ENCODE measurements at places on chromosomes 1 and 21. TPM values are rescaled to one million over a fixed set of nuclear protein-coding genes. Genes with fewer than 3 reads are reported as not detected.

GRCh38 chr1:15290382-15290781 is 43.4 kb downstream of the FHAD1 start:
- no peak overlapping the region for H3K4me3 ChIP-seq
- DNase-seq: no peak
- no peak overlapping the region for H3K27ac ChIP-seq
- H3K27me3 ChIP-seq: peaks cover 4% of the 10 kb centered on the region
- no peaks in the 10 kb centered on the region for H3K36me3 ChIP-seq

- no peaks in the 10 kb centered on the region for H3K27me3 ChIP-seq
- no peak for DNase-seq
- H3K36me3 ChIP-seq: peaks cover 6% of the 10 kb centered on the region
- no peak overlapping the region for H3K27ac ChIP-seq
- H3K4me1 ChIP-seq: no peaks in the 10 kb centered on the region
Observed at GRCh38 chr1:38915352-38915948, 26.2 kb downstream of the RHBDL2 start.

DNA sequence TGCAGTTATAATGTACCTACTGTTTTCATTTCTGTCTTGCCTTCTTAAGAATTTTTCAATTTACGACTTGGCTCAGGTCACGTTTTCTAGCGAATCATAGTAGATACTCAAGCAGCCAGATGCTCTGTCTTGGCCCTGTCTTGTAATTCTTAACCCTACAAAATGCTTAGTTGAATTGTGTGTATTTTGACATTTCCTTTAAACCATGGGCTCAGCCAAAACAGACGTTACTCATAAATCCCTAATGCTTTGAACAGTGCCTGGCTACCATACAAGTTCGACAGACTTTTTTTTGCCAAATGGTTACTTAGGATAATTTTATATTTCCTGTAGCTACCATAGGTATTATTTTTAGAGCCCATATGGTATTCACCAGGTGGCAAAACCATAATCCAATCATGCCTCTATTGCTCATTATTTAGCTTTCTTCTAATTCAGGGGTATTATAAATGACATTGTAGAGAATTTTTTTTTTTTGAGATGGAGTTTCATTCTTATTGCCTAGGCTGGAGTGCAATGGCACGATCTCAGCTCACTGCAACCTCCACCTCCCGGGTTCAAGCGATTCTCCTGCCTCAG is 54.3 kb downstream of the KCNK1 start:
- no peak overlapping the region for H3K4me3 ChIP-seq
- no peaks in the 10 kb centered on the region for H3K36me3 ChIP-seq
- no peaks in the 10 kb centered on the region for H3K27me3 ChIP-seq
- peak overlapping the region; percentile 77 for H3K27ac ChIP-seq

DNA sequence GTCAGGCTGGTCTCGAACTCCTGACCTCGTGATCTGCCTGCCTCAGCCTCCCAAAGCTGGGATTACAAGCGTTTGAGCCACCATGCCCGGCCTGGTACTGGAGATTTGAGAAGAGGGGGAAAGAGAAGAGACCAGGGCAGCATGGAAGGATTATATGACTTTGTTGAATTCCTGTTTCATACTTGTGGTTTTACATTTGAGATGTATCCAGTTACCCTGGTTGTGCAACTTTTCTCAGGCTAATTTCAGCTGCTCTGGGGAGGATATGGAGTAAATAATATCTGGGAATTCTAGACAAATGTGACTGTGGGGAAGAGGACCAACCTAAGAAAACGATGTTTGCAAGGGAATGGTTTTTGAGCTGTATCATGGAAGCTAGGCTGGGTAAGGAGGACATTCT is 89.5 kb upstream of the GREM2 start:
- no peak overlapping the region for H3K27ac ChIP-seq
- DNase-seq: no peak
- H3K27me3 ChIP-seq: no peaks in the 10 kb centered on the region
- H3K36me3 ChIP-seq: no peaks in the 10 kb centered on the region

- H3K36me3 ChIP-seq: no peaks in the 10 kb centered on the region
- peaks cover 36% of the 10 kb centered on the region for H3K4me1 ChIP-seq
- peak overlapping the region; percentile 85 for H3K4me3 ChIP-seq
- no peak for DNase-seq
- peak overlapping the region; percentile 96 for H3K27ac ChIP-seq
Observed at GRCh38 chr1:72285074-72285425, 2.7 kb upstream of the NEGR1 start.

DNA sequence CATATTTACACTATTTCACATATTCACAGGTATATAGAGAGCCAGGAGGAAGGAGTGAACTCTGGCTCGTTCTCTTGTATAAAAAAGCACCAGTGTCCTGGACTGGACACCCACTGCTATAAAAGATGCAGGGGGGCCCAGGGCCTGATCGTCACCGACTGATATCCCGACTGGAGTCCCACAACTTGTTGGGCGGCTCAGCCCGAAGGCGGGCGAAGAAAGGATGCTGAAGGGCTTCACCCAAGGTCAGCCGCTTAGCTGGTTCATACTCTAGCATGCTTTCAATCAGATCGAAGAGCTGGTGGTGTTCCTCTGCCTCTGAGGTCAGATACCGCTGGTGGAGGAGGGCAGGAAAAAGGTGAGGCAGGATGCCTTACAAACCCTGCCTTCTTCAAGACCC is 907 bp upstream of the SCAMP3 start:
- H3K4me3 ChIP-seq: peak overlapping the region; percentile 92
- H3K4me1 ChIP-seq: peaks cover 43% of the 10 kb centered on the region
- DNase-seq: no peak
- peaks cover 66% of the 10 kb centered on the region for H3K36me3 ChIP-seq
- H3K27ac ChIP-seq: peak overlapping the region; percentile 91

- peaks cover 86% of the 10 kb centered on the region for H3K4me1 ChIP-seq
- peaks cover 16% of the 10 kb centered on the region for H3K36me3 ChIP-seq
- H3K27me3 ChIP-seq: no peaks in the 10 kb centered on the region
Observed at GRCh38 chr1:224432146-224432545, 2.5 kb downstream of the WDR26 start.

- H3K36me3 ChIP-seq: no peaks in the 10 kb centered on the region
- no peak overlapping the region for H3K27ac ChIP-seq
- no peak overlapping the region for H3K4me3 ChIP-seq
- DNase-seq: no peak
Observed at GRCh38 chr1:49424782-49425181, 599.0 kb downstream of the AGBL4 start.

GRCh38 chr1:160428655-160429054 is 28.3 kb downstream of the VANGL2 start:
- H3K4me3 ChIP-seq: no peak overlapping the region
- peak overlapping the region; percentile 6 for H3K27ac ChIP-seq
- H3K36me3 ChIP-seq: peaks cover 4% of the 10 kb centered on the region
- H3K27me3 ChIP-seq: no peaks in the 10 kb centered on the region

DNA sequence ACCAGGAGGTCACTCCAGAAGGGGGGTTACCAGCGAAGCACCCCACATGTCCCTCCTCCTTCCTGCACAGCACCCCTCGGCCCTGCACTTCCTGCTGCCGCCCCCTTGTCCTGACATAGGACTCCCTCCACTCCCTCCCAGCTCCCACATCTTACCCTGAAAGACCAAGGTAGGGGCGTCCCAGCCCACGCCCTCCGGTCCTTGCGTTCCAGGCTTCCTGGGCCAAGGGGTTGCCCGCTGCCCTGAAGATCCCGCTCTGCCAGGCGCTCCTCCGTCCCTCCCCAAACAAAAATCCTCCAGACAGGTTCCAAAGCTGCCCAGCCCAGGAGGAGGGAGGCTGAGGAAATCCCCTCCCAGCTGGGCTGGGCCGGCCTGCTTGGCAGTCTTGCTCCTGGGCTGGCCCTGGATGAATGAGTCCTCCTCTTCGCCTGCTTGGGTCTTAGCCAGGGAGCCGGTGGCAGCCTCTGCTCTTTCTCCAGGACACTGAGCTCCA is at the start of gene RHBDL2:
Gene RHBDL2 (minus strand): TSS at position 304 of the 493 bp plus-strand sequence. CDS start 22,618 bp downstream, outside the sequence.
- H3K27ac ChIP-seq: no peak within 1 kb of the TSS
- peaks cover 15% of the 10 kb centered on the region for H3K4me1 ChIP-seq
- DNase-seq: peak; percentile 54
- H3K36me3 ChIP-seq: no peaks in the 10 kb centered on the region
- H3K4me3 ChIP-seq: peak within 1 kb of the TSS; percentile 60

- no peaks in the 10 kb centered on the region for H3K27me3 ChIP-seq
- no peak overlapping the region for H3K4me3 ChIP-seq
- peaks cover 7% of the 10 kb centered on the region for H3K4me1 ChIP-seq
Observed at GRCh38 chr1:12709091-12709491, 6.8 kb upstream of the AADACL3 start.

DNA sequence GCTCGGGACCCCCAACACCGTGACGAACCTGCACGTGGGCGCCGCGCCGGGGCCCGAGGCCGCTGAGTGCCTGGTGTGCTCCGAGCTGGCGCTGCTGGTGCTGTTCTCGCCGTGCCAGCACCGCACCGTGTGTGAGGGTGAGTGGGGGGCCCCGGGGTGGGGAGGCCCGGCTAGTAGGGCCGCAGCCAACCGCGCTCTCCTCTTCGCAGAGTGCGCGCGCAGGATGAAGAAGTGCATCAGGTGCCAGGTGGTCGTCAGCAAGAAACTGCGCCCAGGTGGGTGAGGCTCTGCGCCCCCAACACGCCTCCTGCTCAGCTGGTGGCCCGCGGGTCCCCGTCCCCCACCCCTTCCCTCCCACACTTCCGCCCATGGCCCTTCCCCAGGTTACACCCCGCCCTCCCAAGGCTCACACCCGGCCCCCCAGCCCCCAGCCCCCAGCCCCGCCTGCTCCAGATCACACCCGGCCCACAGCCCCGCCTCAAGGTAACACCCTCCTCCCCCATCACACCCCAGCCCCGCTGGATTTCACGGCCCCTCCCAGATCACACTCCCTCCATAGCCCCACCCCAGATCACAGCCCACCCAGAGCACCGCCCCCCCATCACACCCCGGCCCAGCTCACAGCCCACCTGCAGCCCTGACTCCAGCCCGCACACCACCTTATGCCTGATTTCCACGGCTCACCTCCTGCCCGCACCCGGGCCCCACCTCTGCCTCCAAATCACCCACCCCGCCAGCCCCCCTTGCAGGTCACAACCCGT is 2.4 kb upstream of the MMP23B start:
- no peak for DNase-seq
- H3K27ac ChIP-seq: no peak overlapping the region
- H3K36me3 ChIP-seq: peaks cover 31% of the 10 kb centered on the region

DNA sequence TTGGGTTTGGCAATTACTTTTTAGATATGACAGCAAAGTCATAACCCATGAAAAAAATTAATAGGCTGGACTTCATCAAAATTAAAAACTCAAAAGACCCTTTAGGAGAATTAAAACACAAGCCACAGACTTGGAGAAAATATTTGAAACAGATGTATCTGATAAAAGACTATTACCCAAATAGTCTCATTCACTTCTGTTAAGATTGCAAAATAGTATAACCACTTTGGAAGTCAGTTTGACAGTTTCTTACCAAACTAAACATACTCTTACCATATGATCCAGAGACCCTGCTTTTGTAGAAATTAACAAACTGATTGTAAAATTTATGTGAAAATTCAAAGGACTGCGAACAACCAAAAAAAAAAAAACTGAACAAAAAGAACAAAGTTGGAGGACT is 32.5 kb upstream of the SLC44A3 start:
- H3K4me1 ChIP-seq: peaks cover 18% of the 10 kb centered on the region
- H3K36me3 ChIP-seq: no peaks in the 10 kb centered on the region
- DNase-seq: no peak
- H3K4me3 ChIP-seq: no peak overlapping the region
- no peaks in the 10 kb centered on the region for H3K27me3 ChIP-seq

- H3K27ac ChIP-seq: no peak overlapping the region
- peaks cover 90% of the 10 kb centered on the region for H3K36me3 ChIP-seq
- H3K4me3 ChIP-seq: no peak overlapping the region
Observed at GRCh38 chr21:46356494-46357334, 32.8 kb downstream of the PCNT start.

GRCh38 chr1:217322834-217323233 is 308.1 kb downstream of the GPATCH2 start:
- no peak for DNase-seq
- H3K27me3 ChIP-seq: no peaks in the 10 kb centered on the region
- H3K36me3 ChIP-seq: no peaks in the 10 kb centered on the region
- H3K27ac ChIP-seq: no peak overlapping the region

- peaks cover 6% of the 10 kb centered on the region for H3K36me3 ChIP-seq
- no peaks in the 10 kb centered on the region for H3K27me3 ChIP-seq
- H3K4me1 ChIP-seq: peaks cover 59% of the 10 kb centered on the region
- H3K4me3 ChIP-seq: peak overlapping the region; percentile 75
- peak overlapping the region; percentile 82 for H3K27ac ChIP-seq
Observed at GRCh38 chr1:27011058-27011764, 1.4 kb downstream of the TENT5B start.

DNA sequence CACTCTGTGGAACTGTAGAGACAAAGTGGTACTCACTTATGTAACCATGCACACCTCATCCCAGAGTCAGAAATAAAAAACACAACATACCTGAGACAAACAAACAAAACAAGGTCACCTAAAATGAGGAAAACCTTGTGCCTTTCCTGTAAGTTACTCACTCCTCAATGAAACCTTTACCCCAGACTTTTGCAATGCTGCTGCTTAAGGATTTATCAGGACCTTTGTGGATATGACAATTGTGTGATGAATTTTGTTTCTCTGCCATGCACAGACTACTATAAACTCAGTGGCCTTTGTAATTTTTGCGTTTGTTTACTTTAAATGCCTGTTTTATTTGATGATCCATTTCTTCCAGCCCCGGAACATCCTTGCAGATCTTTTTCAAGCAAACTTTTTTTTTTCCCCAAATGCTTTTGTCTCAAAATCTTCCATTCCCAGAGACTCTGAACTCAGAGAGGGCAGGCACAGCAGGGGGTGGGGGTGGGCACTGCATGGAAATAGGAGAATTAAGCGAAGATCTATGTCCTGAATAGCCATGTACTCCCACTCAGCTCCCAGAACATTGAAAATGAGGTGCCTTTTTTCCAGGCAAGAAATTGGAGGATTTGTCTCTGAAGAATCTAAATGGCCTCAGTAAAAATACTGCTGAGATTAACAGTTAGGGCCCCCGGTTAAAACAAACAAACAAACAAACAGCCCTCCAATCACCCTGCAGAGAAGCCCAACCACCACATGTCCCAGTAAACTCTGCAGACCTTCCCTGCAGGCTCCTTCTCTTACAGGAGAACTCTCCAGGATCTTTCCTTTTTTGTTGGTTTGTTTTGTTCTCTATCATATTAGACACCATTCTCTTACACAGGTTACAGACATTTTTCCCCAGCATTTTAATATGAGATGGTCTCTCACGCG is 22.6 kb upstream of the SIM2 start:
- H3K4me3 ChIP-seq: no peak overlapping the region
- no peak overlapping the region for H3K27ac ChIP-seq
- no peaks in the 10 kb centered on the region for H3K4me1 ChIP-seq
- DNase-seq: no peak

- no peak overlapping the region for H3K4me3 ChIP-seq
- H3K27me3 ChIP-seq: peaks cover 67% of the 10 kb centered on the region
- H3K36me3 ChIP-seq: no peaks in the 10 kb centered on the region
- DNase-seq: no peak
Observed at GRCh38 chr21:45598666-45599065, 44.9 kb upstream of the PCBP3 start.

SLC6A17 gene
- not detected for total RNA-seq

BMP8A gene
- 0.16 TPM for total RNA-seq

BTG3 gene
- 5.3 TPM for total RNA-seq

DMBX1 gene
- total RNA-seq: not detected

MYCL gene
- total RNA-seq: 0.44 TPM

LRRC41 gene
- 38.8 TPM for total RNA-seq

LACTBL1 gene
- total RNA-seq: not detected

Data from left ventricle myocardium inferior (tissue), 1 donor.